ENCODE measurements at places on chromosomes 3 and 15. TPM values are rescaled to one million over a fixed set of nuclear protein-coding genes. Genes with fewer than 3 reads are reported as not detected.

Gene LMOD3
- 127 TPM for total RNA-seq

Gene MORC1
- total RNA-seq: not detected

GRCh38 chr3:10697918-10698317 lies 118.1 kb upstream of the SLC6A11 start:
- no peak for DNase-seq

- DNase-seq: no peak
Measured at GRCh38 chr3:107220538-107220937, 156.7 kb upstream of the CCDC54 start.

GRCh38 chr15:26628879-26629529 lies 143.9 kb downstream of the GABRB3 start:
- DNase-seq: peak; percentile 89

GRCh38 chr15:67372986-67373675 lies 118.5 kb downstream of the IQCH start:
- DNase-seq: no peak

- DNase-seq: no peak
Measured at GRCh38 chr15:36742696-36743095, 163.3 kb downstream of the CDIN1 start.
